Stimulated activated CD8-positive, alpha-beta memory T cell treated with anti-CD3 and anti-CD28 coated beads, Interleukin-4, amount 100 ng/mL, for 1 hour (primary cell): ENCODE measurements at places on chromosomes 5 and 9.

GRCh38 chr9:84264307-84265029 is 76.1 kb downstream of the SLC28A3 start:
- no peak for DNase-seq

DNA sequence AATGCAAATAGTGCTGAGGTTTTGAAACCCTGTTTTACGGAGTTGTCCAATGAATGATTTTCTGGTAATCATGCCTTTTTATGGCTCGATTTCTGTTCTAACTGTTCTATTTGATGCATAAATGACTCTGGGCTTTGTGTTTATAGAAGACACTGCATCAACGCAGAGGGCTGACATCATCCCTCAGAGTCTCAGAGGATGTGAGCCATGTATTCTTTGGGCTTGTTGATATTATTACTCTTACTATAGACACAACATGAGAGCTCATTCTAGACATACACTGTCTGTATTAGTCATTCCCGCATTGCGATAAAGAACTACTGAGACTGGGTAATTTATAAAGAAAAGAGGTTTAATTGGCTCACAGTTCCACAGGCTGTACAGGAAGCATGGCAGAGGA is 31.6 kb downstream of the CDH6 start:
- no peak for DNase-seq

DNA sequence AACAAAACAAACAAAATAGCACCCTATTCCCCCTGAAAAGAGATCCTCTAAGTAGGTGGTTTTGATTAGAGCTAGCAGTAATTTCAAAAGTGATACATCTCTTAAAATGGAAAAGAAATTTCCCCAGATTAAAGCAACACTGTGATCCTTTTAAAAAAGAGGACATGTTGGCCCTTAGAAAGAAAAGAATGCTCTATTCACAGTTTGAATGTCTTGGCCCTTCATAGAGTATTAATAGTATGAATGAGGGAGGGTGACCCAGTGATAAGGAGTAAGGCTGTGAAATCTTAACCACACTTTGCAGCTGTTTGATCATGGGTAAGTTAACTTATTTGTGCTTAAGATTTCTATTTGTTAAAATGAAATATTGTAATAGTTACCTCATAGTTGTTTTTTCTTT is 467.7 kb upstream of the MEF2C start:
- DNase-seq: no peak

GRCh38 chr5:169022718-169023117 is 278.2 kb downstream of the SLIT3 start:
- DNase-seq: no peak

DNA sequence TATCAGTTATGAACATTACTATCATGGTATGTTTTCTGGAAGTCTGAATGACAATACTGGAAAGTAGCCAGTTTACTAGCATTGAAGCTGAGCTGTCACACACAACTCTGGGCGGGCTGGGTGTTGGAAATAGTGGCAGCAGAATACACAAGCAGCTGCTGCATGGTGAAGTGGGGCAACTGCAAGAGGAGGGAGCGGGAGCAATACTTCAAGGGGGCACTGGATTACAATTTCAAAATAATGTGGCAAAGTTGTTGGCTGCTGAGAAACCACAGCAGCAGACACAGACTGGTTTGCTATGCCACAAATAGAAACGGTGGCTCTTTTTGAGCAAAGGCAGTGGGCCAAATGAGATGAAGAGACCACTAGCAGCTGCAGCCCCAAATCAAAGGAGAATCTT is 350.2 kb downstream of the KIAA0825 start:
- DNase-seq: no peak

- DNase-seq: no peak
Observed at GRCh38 chr9:97318433-97318832, 11.0 kb downstream of the CCDC180 start.

GRCh38 chr9:133075925-133076630 is 14.3 kb downstream of the CEL start:
- DNase-seq: no peak

GRCh38 chr5:168020542-168021294 is 270.7 kb upstream of the WWC1 start:
- no peak for DNase-seq

- no peak for DNase-seq
Observed at GRCh38 chr9:6183227-6183551, 32.4 kb upstream of the IL33 start.

DNA sequence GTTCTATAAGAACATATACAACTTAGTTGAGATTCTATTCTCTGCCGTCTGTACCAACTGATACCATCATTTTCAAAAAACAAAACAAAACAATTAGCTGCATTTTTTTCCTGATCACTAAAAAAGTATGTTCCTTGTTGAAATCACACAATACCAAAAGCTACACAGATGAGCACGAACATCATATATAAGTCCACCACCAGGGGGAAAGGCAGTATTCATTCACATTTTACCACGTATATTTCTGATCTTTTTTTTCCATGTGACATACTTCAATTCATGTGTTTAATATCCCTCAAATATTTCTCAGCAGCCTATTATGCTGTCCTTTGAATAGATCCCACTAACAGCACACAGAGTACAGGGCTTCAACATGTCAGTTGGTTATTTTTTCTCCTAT is 40.6 kb downstream of the IRX2 start:
- DNase-seq: no peak

GRCh38 chr5:59042201-59043055 is 459.6 kb downstream of the RAB3C start:
- DNase-seq: no peak

- no peak for DNase-seq
Observed at GRCh38 chr5:123014689-123015088, 21.8 kb downstream of the PPIC start.

GRCh38 chr5:61340775-61341361 is 8.8 kb downstream of the ZSWIM6 start:
- DNase-seq: no peak

DNA sequence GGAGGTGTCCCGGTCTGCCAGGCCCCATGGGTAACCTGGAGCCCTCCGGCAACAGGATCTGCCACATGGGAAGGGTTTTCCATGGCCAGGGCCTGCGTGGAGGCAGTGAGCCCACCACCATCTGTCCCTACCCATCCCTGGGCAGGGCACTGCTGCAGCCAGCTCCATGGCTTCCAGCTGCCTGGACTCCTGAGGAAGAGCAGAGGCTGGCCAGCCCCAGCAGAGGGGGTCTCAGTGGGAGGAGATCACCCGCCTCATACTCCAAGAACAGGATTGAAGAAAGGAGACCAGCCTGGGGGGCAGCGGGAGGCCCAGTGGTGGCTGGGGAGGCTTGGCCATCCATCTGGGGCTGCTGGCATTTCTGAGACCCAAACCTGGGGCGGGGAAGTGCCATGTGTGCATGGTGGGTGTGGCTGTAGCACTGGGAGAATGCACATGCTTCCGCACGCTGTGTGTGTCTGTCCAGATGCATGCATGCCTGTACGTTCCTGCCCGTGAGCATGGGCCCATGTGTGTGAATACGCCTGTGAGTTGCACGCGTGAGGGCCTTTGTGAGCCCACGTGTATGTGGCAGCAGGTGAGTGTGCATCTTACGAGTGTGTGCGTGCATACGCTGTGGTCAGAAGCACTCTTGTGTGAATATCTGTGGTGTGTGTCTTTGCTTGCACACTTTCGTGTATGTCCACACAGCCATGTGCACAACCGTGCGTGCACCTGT is 78.5 kb downstream of the LMX1B start:
- DNase-seq: no peak

DNA sequence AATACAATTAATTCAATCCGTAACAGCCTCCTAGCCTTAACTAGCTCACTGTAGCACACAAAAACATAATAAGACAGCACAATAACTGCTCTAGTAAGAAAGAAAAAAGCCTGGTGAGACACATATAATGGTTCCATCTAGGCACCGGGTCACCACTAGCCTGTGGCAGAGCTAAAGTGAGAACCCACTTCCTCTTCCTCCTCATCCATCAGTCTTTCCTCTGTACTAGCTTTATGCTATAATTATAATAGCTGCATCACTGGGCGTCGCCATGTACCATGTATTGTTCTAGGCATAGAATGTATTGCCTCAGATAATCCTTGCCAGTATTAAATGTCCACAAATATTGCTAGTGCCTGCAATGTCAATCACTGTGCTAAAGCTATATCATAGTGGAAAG is 23.1 kb downstream of the ADRB2 start:
- DNase-seq: no peak

DNA sequence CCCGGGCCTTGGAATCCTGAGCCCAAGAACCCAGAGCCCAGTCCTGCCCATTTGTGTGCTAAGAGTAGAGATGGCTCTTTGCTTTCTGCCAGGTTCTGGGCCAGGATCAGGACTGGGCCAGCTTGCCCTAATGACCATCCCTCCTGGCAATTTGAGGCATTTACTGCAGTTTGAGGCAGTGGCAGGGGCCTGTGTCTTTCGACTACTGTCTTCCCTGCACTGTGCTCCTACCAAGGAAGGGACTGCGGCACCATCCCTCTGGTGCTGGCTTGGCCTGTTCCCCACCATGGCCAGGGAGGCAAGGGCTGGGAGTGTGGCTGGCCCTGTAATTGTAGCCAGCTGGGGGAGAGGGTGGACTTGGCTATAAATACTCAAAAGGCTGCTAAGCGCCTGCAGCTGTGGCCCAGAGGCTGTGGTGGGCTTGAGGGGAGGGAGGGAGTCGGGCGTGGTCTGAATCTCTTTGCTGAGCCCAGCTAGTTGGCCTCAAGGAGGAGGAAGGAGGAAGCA is 4.6 kb downstream of the ENHO start:
- DNase-seq: no peak

DNA sequence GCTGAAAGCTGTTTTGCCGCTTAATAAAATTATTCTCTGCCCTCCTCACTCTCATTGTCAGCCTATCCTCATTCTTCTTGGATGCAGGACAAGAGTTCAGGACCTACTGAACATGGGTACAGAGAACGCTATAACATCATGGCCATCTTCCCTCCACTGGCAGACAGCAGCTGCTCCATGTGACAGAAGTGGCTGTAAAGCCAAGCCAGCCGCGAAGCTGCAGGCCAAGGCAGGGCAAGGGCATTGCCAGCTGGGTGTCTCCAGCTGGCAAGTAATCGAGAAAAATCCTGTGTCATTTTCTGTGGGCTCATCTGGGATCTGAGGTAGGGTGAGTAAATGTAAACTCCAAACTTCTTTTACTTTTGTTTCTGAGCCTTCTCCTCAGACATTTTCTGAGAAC is 84.8 kb downstream of the SLC25A46 start:
- DNase-seq: no peak

DNA sequence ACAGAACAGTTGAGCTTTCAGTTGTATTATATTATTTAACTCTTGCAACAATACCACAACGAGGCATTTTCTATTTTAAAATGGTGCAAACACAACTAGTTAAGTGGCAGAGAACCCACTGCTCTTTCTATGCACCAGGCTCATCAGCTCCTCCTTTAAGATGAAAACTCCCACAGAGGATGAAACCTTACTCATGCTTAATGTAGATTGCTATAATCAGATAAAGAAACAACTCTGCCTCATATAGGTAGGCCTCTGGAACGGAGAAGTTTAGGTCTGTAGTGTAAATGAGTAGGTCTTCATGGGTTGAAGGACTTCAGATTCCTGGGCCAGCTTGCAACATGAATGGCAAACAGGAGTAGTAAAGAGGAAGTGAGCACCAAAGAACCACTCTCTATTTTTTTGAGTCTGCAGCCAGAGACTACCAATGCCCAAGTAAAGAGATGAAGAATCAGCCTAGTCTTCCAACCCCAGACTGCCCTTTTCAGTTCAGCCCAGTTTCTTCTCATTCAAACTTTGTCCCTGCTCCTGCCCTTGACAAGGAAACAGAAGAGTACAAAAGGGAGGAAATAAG is 33.9 kb downstream of the HACD4 start:
- no peak for DNase-seq

GRCh38 chr5:74951865-74952264 is 85.7 kb upstream of the FAM169A start:
- DNase-seq: no peak

- no peak for DNase-seq
Observed at GRCh38 chr5:3177338-3177737, 418.3 kb upstream of the IRX1 start.

DNA sequence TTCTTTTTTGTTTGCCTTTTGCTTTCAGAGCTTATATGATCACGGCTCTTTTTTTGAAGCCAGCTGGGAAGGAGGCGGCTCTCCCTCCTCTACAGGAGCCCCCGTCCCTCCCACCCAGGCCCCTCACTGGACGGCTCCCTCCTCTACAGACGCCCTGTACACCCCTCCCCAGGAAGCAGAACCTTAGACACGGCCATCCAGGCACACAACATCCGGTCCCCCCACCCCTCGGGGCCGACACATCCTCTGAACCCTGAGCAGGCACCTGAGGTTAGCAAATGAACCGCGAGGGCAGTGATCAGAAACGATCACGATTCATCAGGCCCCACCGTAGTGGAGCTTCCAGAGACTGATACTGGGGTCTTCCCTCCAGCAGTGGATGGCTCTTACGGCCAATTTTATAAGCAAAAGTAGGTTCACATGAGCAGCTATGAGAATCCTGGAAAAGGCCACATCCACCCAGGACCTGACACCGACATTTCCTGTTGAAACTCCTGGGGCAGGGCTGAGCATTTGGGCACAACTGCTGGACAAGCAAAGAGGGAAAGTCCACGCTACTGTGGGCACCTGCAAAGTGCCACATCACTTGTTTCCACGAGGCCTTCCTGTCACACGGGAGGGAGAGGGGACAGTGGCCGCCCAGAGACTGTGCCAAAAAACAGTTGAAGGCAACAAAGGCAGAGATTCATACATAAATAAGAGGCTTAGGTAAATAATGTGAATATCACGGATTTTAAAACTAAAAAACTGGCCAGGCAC is 78.9 kb downstream of the SEMA4D start:
- peak; percentile 60 for DNase-seq

GRCh38 chr5:170638454-170639220 is 134.8 kb downstream of the KCNIP1 start:
- peak; percentile 34 for DNase-seq

GRCh38 chr5:27810458-27810857 is 772.1 kb upstream of the CDH9 start:
- no peak for DNase-seq

DNA sequence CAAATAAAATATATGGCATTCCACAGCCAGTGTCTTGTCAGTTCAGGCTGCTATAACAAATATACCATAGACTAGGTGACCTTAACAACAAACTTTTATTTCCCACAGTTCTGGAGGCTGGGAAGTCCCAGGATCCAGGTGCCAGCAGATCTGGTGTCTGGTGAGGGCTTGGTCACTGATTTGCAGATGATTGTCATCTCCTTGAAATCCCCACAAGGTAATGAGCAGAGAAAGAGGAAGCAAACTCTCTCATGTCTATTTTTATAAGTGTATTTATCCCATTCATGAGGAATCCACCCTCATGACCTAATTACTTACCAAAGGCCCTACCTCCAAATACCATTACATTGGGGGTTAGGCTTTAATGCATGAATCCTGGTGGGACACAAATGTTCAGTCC is 663.2 kb downstream of the TLR4 start:
- no peak for DNase-seq
